ENCODE measurements at places on chromosomes 12 and 14. TPM values are rescaled to one million over a fixed set of nuclear protein-coding genes. Genes with fewer than 3 reads are reported as not detected.

DNA sequence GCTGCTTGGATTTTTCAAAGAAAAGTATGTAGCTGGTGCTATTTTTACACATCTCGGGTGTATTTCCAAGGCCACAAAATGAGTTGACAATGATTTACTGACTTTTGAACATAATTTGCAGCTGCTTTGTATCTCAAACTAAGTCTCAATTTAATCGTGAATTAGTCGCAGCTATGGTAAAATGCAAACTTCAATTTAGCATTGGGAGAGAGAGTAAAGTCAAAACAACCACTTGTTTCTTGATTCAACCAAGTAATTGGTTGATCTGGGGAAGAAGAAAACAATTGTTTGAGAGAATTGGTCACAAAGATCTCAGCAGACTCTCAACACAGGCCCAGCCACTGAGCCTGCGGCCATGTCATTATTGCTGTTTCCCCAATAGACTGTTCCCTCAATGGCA, 75.0 kb upstream of the DYRK2 start:
- DNase-seq = no peak

DNA sequence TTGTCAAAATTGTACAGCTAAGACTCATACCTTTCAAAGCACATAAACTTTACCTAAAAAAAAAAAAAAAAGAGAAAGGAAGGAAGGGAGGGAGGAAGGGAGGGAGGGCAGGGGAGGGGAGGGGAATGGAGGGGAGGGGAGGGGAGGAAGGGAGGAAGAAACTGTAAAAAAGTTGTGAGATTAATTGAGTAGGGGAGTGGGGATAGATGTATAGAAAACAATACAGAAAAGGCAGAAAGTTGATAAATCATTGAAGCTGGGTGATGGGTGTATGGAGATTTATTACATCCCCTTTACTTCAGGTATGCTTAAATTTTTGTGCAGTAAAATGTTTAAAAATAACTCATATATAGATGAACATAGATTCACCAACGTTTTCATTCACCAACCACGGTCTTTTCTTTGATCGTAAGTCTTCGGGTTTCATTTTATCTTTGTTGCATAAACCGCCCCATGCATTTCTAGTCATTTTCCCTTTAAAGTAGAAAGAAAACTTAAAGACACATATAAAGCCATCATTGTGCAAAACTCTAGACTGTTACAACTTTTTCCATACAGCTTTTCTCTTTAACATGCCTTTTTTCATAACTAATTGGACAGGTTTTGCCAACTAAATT, 191.2 kb upstream of the KRR1 start:
- no peak for DNase-seq

KRT74 gene
- not detected for total RNA-seq

ANKRD33 gene
- total RNA-seq = not detected

ABCD2 gene
- not detected for total RNA-seq

SRRM4 gene
- total RNA-seq = not detected

DNA sequence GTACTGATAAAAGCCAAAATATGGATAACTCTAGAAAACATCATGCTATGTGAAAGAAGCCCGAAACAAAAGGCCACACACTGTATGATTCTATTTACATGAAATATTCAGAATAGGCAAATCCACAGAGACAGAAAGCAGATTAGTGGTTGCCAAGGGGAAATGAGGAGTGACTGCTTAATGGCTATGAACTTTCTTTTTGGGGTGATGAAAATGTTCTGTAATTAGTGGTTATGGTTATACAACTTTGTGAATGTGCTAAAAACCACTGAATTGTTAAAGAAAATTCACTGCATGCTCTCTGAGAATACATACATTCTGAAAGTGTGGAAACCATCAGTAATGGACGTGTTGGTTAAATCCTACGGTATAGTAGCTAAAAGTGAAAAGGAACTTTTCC, 39.9 kb upstream of the STON2 start:
- no peak for DNase-seq

SLC38A4 gene
- 3.0 TPM for total RNA-seq

GRCh38 chr14:57611555-57612075, 118.0 kb upstream of the CCDC198 start:
- DNase-seq = no peak

GRCh38 chr12:59858508-59859170, 262.8 kb downstream of the SLC16A7 start:
- no peak for DNase-seq

GRCh38 chr14:75711796-75712211, 50.8 kb downstream of the TTLL5 start:
- peak; percentile 93 for DNase-seq

DNA sequence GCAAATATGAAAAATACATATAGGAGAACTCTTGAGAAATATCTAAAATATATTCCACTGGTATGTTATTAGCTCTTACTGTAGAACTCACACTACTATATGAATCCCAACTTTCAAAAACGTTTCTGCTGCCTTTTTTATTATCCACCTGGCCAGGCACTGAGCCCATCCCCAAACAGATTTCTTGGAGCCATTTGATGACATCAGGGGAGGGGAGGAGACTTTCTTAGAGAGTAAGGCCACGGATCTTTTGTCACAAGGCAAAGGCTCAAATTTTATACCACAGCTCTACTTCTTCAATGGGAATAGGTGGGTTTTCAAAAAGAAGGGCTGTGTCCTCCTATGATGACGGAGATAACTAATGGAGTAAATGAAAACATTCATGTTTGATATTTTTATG, 83.0 kb downstream of the SLC25A21 start:
- no peak for DNase-seq

DNA sequence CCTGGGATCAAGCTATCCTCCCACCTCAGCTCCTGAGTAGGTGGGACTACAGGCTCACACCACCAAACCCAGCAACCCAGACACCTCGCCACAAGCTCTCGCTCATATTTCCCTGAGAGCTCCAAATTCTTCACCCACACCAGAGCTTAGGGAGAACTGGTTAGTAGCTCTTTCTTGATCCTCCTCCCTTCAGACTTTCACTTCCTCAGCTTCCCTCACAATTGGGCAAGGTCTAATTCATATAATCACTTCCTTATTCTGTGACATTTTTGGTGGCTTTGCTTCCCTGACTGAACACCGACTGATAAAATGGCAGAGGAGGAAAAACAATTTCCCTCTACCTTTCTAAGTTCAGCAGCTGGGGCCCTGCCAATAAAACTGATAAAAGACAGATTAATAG, 88.5 kb downstream of the GXYLT1 start:
- no peak for DNase-seq

DNA sequence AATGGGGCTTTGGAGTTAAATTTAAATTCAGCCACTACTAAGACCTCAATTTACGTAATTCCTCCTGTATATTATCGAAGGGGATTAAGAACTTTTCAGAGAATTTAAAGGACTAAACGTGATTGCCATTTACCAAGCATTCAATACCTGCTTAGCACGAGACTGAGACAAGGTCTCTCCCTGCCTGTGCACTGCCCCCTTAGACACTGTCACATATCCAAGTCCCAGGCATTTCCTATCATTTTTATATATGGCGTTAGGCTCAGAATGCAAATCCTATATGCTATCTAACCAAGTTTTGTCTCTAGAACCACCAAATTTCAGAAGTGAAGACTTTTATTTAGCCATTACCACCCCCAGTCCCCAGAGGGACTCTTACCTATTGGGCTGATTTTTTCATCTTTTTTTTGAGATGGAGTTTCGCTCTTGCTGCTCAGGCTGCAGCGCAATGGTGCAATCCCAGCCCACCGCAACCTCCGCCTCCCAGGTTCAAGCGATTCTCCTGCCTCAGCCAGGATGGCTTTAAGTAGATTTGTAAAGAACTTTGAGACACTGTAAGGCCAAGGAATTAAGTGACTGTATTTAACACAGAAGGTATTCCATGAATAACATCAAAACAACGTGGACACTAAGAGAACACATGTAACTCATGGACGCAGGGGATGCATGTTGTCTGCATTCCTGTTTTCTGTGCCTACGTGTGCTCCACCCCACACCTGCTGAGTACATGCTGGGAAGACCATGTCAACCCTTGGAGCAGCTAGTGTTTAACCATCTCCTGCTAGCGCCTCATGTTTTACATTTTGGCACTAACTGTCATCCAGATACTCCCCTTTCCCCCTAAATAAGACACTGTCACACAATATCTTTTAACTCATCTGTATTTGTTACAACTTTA, 6.4 kb downstream of the HSP90AA1 start:
- DNase-seq = no peak

LPAR5 gene
- 0.03 TPM for total RNA-seq
